Non-pigmented ciliary epithelial cell (primary cell): ENCODE measurements at places on chromosomes 4 and X.

DNA sequence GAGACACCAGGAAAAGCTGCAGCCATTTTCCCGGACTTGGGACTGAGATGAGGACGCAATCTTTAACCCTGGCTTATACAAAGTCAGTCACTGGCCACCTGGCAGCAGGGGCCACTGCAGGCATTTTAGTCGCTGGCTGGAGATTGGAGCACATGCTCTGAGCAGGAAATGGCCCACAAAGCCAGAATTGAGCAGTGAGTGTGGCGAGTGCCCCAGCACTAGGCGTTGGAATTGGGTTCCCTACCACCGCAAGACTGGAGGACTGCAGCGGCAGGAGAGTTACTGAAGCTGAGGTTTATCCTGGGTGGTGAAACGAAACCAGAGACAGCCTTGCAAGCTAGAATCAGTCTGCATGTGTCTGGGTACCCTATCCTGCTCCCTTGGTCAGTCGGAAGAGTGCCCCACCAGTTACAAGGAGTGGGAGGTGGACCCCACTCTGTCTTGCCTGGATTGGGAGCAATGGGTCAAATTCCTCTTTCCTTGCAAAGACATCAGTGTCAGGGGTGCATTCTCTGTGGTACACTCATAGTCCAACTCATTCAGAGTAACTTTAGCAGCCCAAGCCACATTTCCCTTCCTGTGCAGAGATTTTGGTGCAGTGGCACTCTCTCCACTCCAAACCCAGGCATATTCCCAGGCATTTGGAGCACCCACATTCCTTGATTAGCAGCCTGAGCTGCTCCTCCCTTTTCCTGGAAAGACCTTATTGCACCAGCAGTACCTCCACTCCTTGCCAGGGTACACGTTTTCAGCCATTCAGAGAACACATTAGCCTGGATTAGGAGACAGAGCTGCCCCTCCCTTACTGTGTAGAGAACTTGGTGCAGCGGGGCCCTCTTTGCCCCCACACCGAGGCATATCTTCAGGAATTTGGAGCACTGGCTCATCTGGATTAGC is 36.7 kb upstream of the PLK4 start:
- no peak for DNase-seq

DNA sequence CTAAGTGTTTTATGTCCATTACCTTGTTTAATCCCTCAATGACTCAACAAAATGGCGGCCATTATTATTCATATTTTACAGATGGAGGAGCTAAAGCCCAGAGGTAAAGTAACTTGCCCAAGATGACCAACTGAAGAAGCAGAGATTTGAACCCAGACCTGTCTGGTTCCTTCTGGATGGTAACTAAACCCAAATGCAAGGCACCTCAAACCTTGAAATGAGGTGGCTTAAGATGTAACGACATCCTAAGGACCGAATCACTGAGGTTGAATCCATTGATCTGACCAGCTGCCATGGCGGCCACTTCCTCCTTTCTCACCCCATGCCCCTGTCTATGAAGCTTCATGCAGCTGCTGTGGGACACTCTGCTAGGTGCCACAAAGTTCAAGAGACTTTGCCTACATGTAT is 932 bp downstream of the TLR10 start:
- DNase-seq = no peak

DNA sequence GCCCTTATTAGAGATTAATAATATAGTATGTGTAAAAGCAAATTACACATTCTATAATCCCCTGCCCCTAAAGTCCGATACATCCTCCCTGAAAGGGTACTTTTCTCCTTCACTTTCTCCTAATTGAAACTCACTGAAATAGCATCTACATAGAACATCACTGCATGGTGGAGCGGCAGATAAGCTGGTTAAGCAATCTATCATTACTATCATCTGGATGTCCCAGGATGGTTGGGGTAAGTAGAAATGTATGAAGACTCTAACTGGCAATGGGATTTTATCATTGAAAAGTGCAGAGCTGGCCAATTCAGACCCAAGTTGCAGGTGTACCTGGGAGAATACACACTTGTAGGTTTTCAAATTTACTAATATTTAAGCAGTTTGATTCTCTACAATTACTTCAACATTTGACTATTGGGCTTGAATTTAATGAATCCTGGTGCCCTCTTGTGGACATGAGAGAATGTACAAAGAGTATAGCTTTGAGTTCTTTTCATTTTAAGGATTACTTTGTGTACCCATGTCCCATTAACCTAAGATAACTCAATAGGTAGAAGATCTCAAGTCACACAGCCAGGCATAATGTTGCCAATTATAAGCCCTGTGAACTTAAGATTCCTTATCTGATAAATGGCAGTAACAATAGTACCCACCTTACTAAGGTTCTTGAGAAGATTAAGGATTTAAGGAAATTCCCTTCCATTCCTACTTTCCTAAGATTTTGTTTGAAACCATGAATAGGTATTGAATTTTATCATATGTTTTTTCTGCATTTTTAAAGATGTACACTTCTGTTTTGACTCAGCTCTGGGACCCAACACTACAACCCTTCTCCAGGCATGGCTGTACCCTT is 69.8 kb downstream of the SHROOM3 start:
- peak; percentile 32 for DNase-seq

DNA sequence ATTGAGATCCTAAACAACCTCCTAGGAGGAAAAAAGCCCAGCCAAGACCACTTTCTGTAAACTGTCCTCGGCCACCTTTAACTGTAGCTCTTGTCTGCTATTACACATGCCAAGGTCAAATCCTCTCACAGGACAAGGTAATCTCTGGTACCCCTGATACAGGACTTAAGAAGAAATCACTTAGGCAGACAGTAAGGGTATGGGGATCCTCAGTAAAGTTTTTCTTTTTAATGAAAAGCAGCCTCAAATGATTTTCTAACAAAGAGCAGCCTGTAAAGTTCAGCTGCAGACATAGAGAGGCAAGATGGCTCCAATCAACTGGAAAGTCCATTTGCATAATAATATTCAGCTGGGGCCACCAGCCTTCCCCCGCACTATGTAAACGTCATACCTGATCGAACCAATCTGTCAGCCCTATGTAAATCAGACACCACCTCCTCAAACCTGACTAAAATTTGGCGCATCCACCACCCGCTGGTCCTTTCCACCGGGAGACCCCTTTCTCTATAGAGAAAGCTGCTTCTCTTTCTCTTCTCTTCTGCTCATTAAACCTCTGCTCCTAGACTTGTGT is 14.6 kb upstream of the MPP1 start:
- no peak for DNase-seq

GRCh38 chr4:55184600-55185523 is 59.5 kb upstream of the KDR start:
- DNase-seq = no peak

GRCh38 chr4:120714417-120715010 is 208.0 kb downstream of the PRDM5 start:
- no peak for DNase-seq

DNA sequence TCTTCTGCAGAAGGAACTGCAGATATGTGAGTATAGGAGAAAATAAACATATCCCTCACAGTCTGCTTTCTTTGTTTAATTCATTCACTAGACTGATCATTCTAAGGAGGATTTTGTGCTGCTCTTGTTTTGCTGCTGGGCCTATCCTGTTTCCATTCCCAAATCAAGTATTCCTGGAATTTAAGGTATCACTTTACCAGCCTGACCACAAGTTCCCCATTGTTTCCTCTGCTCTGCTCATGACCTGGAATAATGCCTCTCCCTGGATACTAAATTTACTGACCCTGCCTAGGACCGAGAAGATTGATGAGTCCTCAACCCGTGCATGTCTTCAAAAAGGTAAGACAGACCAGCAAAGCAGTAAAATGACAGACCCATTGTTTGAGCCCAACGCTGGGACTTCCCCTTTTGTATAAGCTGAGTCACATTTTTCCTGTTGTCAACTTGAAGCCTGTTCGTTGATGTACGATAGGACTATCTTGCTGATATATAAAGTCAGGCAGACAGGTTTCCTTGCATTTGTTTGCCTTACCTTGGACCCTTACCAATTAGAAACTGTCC is 85.5 kb upstream of the TET2 start:
- peak; percentile 13 for DNase-seq

DNA sequence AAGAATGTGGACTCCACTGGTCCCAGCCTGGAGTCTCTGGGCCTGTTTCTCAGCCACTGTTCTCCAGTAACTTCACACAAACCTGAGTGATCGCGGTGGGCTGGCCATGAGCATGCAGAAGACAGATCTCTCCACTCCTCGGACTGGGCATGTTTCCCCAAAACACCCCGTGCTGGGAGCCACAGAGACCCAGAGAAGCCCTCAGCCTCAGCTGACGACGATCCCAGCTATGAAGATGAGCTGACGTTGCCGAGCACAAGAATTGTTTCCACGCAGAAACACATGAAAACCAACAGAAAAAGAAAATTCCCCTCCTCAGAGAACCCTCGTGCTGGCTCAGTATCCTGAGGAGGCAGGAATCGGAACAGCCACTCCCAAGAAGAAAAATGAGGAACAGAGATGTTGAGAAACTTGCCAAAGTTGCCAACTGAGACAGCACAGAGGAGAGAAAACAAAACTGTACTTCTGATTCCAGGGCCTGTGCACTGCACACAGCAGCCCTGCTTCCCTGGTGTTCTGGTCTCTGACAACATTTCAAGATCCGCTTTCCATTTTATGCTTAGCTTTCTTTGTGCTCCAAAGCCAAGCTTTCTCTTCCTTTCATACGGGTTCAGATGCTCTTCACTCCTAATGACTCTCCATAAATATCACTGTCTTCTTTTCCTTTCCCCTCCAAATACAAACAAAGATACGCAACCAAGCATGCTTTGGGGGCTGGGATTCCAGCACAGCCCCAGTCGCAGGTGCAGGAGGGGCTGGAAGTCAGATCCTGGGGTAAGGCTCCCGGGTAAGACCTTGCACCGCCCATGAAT is 81.4 kb downstream of the IRF2 start:
- no peak for DNase-seq

GRCh38 chrX:10197279-10198210 is 40.8 kb downstream of the CLCN4 start:
- DNase-seq = no peak

DNA sequence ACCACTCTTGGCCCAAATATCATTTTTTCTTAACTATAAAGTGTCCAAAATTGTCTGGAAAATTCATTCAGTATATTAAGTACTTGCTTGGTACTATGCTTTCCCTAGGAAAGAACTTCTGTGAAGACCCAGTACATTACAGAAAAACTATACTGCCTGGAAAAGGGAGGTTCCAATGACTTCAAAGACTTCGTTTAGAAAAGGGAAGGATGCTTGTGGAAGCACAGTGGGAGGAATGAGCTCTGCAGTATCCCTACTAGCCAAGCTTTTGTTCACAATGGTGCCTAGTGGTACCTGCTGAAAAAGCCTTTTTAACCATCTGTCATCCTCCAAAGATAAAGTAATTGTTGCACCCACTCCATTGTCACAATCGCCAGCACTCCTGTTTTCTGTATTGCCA is 7.2 kb downstream of the TEC start:
- DNase-seq = no peak

DNA sequence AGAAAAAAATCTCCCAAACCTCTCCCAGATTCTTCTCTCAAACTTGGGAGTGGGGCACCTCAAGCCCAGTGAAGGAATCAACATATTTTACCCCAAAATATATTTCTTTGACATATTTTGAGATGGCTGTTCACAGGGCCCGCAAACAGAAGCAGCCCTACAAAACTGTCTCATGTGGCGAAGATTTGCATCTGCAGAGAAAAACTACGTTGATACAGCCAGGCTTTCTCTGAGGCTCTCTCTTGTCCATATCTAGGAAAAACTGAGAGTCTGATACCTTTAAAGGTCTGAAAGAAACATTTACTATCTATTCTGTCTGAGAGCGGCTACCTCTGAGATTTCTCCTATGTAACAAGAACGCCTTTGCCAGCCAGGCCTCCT is 23.3 kb upstream of the TMSB4X start:
- DNase-seq = no peak

DNA sequence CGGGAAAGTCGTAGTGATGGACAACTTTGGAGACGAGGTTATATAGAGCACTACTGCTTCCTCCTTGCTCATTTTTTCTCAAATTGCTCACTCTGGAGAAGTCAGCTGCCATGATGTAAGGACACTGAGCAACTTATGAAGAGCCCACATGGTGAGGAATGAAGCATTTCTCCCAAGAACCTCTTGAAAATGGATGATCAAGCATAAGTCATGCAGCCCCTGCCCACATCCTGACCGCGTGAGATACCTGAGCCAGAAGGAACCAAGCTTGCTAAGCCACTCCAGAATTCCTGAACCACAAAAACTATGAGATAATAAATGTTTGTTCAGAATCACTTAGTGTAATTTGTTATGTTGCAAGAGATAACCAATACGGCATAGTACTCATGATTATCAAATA is 42.8 kb downstream of the PDE5A start:
- DNase-seq = peak; percentile 72

GRCh38 chr4:87025023-87025613 is 90.3 kb downstream of the AFF1 start:
- no peak for DNase-seq

GRCh38 chr4:185752872-185753271 is 59.1 kb downstream of the SORBS2 start:
- no peak for DNase-seq

GRCh38 chrX:20319054-20319453 is 52.3 kb upstream of the RPS6KA3 start:
- DNase-seq = no peak

DNA sequence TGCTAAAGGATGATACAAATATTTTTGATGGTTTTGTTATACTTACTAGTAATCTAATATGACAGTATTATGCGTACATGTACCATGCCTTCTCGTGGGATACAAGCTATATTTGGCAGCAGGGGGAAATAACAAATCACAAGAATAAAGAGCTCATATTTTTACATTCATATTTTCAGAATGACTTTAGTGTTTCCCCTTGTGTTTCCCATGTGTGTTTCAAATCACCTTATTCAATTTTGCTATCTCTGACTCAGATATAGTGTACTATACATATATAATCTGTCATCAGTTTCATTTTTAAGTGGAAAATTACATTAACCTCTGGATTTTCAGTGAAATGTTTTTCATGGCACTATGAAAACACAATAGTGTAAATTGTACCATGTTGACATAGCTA is 146.8 kb downstream of the RPA4 start:
- DNase-seq = no peak

DNA sequence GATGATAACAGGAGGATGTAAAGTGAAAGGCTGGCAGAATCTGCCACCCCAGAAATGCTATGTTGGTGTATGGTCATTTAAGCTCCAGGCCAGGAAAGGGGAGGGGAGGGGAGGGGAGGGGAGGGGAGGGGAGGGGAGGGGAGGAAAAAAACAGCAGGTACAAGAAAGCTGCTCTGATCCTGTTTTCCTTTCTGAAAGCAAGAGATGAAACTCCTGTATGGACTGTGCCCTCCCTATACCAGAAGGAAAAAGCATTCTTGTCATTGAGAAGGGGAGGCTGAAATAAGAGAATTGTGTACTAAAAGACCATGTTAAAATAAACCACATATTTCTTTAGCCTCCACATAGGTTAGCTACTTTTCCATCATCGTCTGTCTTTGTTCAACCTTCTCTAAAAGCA is 179.5 kb downstream of the NLGN4X start:
- DNase-seq = no peak

DNA sequence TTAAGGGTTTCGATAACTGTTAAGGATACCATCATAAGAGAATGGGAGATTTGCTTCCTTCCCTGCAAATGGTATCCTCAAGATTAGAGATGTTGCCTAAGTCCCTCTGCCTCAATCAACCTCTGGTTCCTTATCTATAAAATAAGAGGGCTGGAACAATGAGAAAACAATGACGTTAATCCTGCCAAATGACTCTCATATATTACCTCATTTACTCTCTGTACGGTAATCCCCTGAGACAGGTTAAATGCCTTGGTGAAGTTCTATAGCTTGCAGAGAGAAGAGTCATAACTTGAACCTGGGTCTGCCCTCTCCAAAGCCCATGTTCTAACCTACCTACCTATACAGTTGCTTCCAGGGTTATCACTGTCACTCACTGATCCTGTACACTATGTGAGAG is 100.2 kb upstream of the OTUD4 start:
- DNase-seq = no peak

- DNase-seq = no peak
Measured at GRCh38 chrX:17669458-17669857, 67.8 kb upstream of the SCML1 start.
